Left hindlimb (tissue), 1 donor: ENCODE measurements at places on chromosomes 11 and 22.

DNA sequence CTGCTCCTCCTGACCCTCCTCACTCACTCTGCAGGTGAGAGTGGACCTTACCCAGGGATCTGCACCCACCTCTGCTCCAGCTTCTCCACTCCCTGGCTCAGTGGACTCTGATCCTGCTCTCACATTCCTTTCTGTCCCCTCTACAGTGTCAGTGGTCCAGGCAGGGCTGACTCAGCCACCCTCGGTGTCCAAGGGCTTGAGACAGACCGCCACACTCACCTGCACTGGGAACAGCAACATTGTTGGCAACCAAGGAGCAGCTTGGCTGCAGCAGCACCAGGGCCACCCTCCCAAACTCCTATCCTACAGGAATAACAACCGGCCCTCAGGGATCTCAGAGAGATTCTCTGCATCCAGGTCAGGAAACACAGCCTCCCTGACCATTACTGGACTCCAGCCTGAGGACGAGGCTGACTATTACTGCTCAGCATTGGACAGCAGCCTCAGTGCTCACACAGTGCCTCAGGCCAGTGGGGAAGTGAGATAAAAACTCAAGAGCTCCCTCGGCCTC, 29.7 kb upstream of the VPREB1 start:
- no peak for DNase-seq

DNA sequence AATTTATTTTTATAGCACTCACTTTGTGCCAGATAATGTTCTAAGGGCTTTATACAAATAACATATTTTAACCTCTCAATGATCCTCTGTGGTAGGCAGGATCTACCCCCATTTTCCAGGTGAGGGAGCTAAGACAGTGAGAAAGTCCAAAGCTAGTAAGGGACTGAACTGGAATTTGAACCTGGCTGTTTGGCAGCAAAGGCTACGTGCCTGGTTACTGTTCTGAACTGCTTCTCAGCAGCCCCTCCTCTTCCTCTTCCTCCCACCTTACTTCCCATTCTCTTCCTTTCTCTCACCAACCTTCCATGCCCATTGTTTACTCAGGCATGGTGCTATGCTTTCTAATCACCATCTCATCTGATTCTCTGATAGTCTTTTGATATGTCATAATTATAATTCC, 82.0 kb downstream of the INSC start:
- no peak for DNase-seq

- no peak for DNase-seq
Measured at GRCh38 chr11:73198677-73199076, 19.4 kb upstream of the P2RY2 start.

GRCh38 chr11:134724106-134724778, 312.2 kb upstream of the B3GAT1 start:
- DNase-seq = no peak

- DNase-seq = no peak
Measured at GRCh38 chr22:47033648-47034000, 271.2 kb downstream of the TBC1D22A start.

- DNase-seq = no peak
Measured at GRCh38 chr11:41612415-41612814, 153.0 kb upstream of the LRRC4C start.

DNA sequence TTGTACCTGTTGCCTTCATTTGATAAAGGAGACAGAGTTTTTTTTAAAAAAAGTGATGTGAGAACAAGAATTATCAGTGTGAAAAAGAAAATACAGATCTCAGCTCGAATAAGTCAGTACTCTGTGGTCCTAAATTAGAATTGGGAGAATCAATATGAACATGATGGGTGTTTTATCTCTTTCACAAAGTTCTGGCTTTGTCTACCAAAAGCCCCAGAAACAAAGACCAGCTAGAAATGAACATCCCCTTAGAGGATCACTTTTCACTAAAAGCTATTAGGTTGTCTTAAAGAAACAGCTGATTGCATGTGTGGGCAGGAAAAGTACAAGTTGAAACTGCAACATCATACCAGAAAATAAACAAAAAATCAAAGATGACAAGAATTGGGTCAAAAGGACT, 8.4 kb upstream of the ST14 start:
- no peak for DNase-seq

DNA sequence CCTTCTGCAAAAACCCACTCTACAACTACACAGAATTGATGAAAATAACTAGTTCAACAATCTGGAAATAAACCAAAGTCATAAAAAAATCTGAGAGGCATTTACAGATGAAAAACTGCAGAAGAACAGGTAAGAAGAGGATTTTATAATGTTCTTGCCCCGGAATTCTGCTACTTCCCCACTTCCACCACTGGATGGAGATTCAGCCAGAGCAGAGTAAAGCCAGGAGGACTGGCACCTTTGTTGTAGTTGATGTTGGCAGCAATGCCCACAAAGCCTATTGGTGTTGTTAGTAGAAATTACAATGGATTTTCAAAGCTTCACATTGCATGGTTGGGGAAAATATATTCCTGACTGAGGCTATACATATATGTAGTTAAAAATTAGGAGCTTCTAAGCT, 640.2 kb downstream of the LRRC4C start:
- no peak for DNase-seq

DNA sequence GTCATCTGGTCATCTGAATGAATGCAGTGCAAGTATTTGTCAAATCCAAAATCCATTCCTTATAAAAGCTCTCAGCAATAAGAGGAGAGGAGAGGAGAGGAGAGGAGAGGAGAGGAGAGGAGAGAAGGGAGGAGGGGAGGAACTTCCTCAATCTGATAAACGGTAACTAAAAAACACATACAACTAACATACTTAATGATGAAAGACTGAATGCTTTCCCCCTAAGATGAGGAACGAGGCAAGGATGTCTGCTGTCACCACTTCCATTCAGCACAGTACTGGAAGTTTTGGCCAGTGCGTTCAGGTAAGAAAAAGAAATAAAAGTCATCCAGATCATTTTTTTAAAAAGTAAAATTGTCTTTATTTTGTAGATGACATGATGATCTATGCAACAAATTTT, 80.4 kb downstream of the CD82 start:
- DNase-seq = no peak

- no peak for DNase-seq
Measured at GRCh38 chr11:99327066-99327465, 306.3 kb downstream of the CNTN5 start.

- DNase-seq = no peak
Measured at GRCh38 chr11:19378814-19379213, 138.1 kb upstream of the E2F8 start.

DNA sequence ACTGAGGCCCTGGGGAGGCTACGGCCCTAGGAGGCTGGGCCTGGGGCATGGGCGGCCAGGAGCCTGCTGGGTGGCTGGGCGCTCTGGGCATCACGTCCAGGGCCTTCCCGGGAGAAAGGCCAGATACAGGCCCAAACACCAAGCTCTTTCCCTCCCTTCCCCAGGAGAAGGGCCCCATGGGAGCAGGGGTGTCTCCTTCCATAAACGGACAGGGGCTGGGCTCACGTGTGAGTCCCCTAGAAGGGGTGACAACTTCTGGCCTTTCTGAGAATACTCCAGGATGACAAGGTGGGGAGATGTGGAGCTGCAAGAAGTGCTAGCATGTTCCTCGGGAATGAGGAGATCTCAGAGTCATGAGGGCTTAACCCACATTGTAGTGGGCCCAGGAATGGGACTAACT, 19.5 kb upstream of the SYT8 start:
- DNase-seq = no peak

- no peak for DNase-seq
Measured at GRCh38 chr22:30289980-30290313, 642 bp upstream of the CASTOR1 start.

DNA sequence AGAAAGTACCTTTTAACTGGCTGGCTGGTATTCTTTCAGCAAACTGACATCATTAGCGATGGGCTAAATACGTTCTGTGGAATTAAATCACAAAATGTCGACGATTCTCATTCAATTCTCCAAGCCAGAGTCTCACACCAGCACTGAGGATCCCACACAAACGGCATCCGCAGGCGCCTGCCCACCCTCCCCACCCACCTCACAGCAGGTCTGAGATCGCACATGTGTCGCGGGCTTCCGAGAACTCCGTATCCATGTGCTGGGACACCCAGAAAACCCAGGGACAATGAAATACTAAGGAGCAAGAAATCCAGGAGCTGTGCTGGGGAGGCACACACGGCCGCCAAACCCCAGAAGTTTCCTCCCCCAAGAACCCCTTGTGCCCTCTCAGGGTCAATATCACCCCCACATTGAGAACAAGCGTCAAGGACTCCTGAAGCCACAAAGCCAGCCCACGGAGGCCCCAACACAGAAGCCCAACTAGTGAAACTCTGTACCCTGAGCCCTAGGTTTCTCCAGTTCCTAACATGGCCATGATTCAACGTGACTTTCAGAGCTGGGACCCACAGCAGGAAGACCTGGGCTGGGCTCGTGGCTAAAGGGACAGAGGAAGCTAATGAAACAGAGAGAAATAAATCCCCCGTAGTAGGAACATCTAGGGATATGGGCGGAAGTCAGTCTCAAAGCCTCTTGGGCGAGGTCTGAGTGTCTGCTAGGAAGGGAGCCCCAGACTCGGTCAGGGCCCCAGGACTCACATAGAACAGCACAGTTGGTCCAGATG, 8.0 kb downstream of the TOLLIP start:
- no peak for DNase-seq

GRCh38 chr22:27788500-27789288, 12.9 kb downstream of the MN1 start:
- no peak for DNase-seq

DNA sequence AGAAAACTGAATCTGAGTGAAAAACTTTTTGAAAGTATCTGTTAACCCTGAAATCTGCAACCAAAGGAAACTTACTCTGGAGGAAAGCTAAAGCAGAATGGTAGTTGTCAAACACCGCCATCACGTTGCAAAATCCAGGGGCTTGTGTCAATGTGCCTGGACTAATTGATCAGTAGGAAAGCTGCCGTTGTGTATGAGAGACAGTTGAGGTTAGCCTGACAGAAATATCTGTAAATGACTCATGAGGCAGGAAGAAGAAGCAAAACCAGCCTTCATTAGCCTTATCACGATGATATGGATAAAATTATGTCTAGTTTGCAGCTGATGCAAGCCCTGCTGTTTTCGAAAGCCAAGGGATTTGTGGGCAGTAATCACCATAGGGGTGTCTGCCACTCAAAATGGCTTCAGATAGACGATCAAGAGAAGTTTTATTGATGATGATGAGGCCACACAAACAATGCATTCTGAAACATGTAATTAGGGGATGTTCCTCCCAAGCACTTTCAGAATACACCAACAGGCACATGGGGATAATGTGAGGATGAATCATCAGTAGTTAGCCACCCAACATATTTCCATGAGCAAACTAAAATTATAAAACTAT, 8.9 kb downstream of the SCGB1A1 start:
- DNase-seq = no peak

GRCh38 chr11:69711822-69712801, 8.3 kb upstream of the FGF19 start:
- DNase-seq = no peak

GRCh38 chr11:117837791-117838190, 13.2 kb upstream of the FXYD2 start:
- DNase-seq = no peak

GRCh38 chr22:28607795-28608194, 71.8 kb downstream of the TTC28 start:
- DNase-seq = no peak

DNA sequence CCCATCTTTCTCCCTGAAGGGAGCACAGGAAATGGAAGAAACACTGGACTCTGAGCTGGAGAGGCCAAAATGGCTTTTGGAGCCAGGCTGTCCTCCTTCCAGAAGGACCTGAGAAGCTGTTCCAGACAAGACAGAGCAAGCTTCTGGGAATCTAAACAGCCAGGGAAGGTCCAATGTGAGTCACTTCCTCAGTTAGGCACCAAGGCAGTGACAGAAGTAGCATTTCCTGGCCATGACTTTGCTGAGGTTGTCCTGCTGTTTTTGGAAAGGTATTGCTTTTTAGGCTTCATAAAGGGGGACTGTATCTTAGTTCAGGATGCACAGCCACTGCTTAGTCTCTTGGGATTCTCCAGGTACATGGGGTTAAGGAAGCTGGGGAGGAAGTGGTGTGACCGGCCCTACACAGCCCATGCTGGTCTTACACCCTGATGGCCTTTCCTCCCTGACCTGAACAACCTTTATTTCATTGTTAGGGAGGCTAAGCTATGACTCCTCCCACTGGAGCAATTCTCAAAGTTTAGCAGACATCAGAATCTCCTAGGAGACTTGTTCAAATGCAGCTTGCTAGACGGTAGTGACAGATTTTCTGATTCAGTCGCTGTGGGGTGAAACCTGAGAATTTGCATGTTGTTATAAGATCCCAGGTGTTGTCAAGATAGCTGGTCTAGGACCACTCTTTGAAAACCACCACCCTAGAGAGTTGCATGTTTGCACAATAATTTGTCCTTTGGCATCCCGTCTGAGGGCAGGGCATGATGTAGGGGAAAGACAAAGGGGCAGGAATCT, 6.8 kb upstream of the INSC start:
- DNase-seq = no peak
